ENCODE measurements at places on chromosomes 7 and 10.

GRCh38 chr7:16563281-16564022 lies 36.8 kb downstream of the LRRC72 start:
- no peak for DNase-seq

DNA sequence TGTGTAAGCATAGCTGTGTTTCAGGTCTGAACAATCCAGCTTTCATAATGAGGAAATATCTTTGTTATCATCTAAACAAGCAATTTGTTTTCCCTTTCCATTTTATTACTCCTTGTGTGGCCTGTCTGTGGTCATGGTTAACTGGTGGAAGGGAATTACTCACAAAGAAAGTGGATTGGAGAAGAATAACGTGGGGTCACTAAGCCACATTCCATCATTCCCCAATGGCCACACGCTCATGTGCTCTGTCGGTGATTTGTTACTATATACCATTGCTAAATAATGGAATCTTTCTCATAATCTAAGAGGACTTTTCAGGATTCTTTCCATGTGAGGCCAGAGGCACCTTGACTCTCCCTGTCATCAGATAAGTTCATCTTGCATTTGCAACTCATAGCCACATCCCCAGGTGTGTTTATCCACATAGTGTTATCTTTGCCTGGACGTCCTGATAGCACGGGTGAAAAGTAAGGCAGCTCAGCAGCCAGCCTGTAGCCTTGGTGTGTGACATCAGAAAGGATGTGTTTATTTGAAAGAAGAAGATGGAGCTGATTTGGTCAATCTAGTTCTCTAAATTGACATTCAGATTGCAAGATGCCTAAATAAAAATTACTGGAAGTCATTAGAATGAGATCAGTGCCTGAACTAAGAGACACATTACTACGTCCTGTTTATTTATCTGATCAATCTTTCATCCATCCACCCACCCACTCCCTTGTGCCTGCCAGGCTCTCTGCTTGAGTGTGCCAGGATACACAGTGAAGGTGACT lies 128.9 kb downstream of the CELF2 start:
- no peak for DNase-seq

GRCh38 chr10:11699550-11700097 lies 42.6 kb upstream of the ECHDC3 start:
- no peak for DNase-seq

DNA sequence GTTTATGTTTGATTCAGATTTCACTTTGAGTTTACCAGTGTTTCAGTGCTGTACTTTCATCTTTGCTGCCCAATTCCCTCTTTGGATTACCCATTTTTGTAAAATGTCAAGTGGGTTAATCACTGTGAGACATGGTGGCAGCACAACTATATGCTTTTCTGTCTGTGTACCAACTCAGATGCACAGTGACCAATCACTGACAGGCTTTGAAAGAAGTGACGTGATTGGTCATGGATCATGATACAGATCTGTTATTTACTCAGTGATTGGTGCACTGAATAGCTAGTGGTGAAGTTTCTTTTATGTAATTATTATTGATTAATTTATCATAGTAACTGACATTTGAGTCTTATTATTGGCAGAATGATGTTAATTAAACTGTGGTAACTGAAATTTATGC lies 126.9 kb downstream of the SDK1 start:
- no peak for DNase-seq
